ENCODE measurements at places on chromosomes 5 and 9.

- no peak for DNase-seq
Measured at GRCh38 chr9:114518599-114519022, 13.3 kb upstream of the WHRN start.

DNA sequence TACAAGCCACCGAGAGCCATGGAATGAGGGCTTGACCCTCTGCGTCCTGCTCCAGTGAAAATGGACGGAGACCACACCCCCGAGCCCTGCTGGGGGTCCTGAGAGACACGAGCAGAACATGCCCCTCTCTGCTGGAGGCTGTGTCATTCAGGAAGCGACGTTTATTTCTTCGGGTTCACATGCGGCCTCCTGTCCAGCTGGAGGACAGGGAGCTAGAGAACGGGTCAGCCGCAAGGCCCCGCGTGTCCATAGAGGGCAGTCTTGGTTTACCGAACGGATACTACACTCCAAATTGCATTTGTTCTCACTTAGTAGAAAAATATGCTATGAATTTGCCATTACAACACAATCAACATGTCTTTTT, 36.1 kb downstream of the MRPL36 start:
- DNase-seq = no peak

GRCh38 chr9:5442400-5443011, 4.8 kb upstream of the PLGRKT start:
- no peak for DNase-seq

DNA sequence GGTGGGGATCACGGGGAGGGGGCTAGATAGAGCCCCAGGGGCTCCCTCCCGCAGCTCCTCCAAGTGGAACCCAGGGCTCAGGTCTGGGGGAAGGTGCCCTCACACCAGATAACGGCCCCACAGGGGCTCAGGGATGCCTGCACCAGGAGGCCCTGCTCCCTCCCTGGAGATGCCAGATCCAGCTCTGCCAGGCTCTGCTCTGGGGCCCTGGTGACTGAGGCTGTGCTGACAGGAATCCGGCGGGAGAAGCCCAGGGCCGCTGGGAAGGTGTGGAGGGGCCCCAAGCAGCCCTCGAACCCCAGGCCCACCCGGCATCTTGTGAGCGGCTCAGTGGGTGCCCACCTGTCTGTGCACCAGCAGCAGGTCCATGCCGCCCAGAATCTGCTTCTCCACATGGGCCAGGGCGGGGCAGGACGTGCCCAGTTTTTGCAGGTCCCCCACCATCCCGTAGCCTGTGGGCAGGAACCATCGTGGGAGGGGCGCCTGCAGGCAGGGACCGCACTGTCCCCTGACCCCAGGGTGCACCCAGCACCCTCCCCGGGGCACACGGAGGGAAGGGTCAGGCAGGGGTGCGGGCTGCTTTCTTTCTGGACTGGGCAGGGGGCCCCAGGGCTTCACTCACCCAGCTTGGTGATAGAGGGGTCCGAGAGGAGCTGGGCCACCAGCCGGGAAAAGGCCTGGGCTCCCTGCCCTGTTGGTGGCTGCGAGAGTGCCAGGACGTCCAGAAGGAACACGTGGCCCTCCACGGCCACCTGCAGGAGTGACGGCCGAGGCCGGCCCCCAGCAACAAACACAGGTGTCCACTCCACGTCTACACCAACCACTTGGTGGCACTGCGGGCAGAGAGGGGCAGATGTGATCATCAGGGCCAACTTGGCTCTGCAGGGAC, 48.9 kb upstream of the NRARP start:
- DNase-seq = no peak

DNA sequence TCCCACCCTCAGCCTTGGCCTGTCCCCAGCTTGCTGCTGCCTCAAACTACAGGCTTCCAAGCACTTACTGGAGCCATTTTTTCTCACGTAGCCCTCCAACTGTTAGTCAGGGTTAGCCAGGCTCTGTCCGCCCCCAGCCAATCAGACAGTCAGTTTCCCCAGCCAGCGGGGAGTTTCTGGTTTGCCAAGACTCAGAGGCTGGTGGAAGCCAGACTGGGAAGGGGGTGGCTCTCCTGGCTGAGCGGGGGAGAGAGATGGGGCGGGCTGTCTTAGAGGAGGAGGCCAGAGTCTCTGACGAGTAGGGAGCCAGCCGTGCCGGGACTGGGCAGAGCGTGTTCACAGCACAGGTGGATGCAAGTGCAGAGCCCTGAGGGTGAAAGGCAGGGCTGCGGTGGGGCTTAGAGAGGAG, 15.3 kb downstream of the PROP1 start:
- DNase-seq = no peak

- peak; percentile 61 for DNase-seq
Measured at GRCh38 chr9:132877824-132878694, at the start of gene AK8. Gene AK8 (minus strand): TSS chr9:132878284. CDS start chr9:132878255, 29 bp downstream.

GRCh38 chr5:122078116-122079110, at the start of gene LOX:
Gene LOX (minus strand): TSS chr5:122078259. CDS start chr5:122077985, 274 bp downstream.
- DNase-seq = no peak

DNA sequence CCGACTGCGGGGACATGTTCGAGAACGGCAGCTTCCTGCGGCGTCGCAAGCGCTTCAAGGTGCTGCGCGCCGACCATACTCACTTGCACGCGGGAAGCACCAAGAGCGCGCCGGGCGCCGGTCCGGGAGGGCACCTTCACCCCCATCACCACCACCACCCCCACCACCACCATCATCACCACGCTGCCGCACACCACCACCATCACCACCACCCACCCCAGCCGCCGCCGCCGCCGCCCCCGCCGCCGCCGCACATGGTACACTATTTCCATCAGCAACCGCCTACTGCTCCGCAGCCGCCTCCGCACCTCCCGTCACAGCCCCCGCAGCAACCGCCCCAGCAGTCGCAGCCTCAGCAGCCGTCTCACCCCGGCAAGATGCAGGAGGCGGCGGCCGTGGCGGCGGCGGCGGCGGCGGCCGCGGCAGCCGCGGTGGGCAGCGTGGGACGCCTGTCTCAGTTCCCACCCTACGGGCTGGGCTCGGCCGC, 514 bp downstream of the FOXB2 start:
- DNase-seq = no peak

GRCh38 chr9:115018547-115019435, 88.4 kb upstream of the TNFSF8 start:
- DNase-seq = no peak

- DNase-seq = no peak
Measured at GRCh38 chr5:5374009-5374715, 48.3 kb upstream of the ICE1 start.

GRCh38 chr5:12999667-13000066, 944.8 kb downstream of the DNAH5 start:
- DNase-seq = no peak

- no peak for DNase-seq
Measured at GRCh38 chr5:115838885-115839518, 2.4 kb downstream of the ATG12 start.

DNA sequence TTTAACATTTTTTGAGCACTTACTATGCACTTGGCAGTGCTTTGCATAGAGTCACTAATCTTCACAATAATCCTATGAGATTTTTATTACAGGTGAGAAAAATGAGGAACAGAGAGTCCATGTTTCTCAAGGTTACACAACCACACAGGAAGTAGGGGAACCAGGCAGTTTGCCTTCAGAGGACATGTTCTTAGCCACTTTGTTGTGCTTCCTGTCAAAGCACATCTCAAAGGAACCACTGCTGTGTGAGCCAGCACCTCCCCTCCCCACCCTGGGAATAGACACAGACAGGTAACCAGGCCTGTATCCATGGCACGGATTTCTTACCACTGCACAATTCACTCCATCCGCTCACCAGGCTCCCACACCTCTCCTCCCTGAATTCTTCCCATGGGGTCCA, 6.3 kb upstream of the DNAJB5 start:
- no peak for DNase-seq

DNA sequence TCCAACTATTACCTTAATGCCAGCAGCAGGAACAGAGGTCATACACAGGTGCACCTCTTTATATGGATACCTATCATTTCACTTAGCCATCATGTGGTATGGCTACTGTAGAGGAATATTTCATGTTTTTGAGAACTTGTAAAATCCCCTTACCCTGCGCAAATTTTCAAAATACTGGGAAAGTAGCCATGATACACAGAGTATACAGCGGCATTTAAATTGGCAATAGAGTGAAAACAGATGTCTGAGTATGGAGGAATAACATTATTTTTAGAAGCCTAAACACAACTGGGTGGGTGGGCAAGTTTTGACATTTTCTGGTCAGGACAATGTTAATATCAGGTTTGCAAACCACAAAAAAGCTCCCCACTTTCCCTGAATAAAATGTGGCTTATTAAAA, 109.5 kb downstream of the SMIM23 start:
- no peak for DNase-seq

- DNase-seq = no peak
Measured at GRCh38 chr9:14520341-14520740, 172.9 kb downstream of the ZDHHC21 start.

GRCh38 chr5:43171926-43172325, 20.1 kb upstream of the NIM1K start:
- no peak for DNase-seq

DNA sequence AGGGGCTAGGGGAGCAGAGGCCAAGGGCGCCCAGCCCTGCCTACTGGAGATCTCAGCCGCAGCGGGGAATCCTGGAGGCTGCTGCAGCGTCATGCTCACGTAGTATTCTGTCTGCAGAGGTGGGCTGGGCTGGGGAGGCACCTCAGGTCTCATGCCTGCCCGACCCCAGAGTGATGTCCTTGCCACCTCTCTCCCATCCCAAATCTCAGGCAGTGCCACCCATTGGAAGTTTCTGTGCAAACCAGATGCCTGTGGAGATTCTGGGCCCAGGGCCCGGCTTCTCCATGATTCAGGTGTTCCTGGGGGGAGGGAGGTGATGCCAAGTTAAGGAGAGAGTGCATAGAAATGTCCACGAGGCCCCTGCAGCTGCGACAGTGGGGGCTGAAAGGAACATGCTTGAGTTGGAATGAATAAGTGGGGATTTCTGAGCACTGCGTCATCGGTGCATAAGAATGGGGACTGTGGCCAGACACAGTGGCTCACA, 72.0 kb downstream of the ANKRD33B start:
- DNase-seq = no peak

DNA sequence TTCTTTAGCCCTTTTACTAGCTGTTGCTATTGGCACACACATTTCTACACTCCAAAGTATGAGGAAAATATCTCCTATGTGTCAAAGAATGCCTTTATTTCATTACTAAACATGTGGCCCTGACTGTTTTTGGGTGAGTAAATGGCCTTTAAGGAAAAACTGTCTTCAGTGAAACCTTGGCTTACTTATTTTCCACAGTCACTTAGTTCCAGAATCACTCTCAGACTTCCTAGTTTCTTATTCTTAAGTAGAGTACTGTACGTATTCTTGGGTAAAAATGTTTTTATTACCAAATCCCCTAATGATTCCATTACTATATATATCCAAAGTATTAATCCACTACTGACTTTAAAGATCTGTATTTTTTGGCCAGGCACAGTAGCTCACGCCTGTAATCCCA, 27.5 kb downstream of the ERP44 start:
- DNase-seq = no peak

- DNase-seq = no peak
Measured at GRCh38 chr9:89903141-89903475, 298.3 kb downstream of the GADD45G start.

GRCh38 chr9:133102190-133103021, 18.6 kb downstream of the RALGDS start:
- no peak for DNase-seq

DNA sequence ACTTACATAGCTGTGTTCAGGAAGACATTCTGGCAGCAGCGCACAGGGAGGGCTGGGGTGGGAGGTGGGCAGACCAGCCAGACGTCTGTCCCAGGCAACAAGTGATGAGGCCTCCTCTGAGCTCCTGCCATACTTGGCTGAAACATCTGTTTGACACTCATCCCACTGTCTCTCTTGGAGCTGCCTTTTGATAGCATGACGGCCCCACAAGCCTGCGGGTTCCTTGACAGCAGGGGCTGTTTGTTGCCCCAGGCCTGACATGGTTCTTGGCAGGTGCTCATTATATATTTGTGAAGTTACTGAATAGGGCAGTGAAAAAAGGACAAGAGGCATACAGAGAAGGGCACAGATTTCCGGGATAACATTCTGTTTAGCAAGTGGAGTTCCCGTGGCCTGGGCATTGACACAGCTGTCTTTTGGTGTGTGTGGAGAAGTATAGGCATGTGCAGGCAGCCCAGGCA, 22.2 kb upstream of the B4GALT1 start:
- no peak for DNase-seq

GRCh38 chr5:820245-820644, 30.5 kb downstream of the ZDHHC11 start:
- DNase-seq = no peak

- DNase-seq = no peak
Measured at GRCh38 chr9:125435776-125436612, 174.4 kb downstream of the GAPVD1 start.

DNA sequence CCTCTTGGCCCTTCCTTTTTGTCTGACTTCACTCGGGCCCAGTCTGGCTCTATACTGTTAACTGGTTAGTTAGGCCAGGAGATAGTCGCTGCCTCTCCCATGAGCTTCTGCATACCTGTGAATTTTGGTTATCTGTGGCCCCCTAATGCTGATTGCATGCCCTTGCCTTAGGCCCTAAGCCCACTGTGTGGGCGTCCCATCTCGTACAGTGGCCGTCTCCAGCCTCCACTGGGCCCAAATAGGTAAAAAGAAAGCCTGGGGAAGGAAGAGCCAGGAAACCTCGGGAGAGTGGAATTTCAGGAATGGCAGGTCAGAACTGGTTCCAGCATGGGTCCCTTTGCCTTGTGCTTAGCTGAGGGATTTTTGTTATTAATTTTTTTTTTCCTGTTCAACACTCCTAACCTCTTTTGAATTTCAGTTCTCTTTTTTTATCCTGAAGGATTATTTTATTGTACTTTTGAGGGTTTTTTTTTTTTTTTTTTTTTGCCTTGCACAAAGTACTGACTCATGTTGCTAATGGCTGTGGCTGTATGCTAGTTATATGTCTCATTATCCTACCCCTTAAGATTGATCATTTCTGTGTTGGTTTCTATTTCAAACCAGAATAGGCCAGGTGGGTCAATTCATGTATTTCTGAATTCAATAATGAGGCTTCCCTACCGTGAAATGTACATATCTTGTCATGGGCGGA, 3.4 kb downstream of the PRRC2B start:
- DNase-seq = no peak

DNA sequence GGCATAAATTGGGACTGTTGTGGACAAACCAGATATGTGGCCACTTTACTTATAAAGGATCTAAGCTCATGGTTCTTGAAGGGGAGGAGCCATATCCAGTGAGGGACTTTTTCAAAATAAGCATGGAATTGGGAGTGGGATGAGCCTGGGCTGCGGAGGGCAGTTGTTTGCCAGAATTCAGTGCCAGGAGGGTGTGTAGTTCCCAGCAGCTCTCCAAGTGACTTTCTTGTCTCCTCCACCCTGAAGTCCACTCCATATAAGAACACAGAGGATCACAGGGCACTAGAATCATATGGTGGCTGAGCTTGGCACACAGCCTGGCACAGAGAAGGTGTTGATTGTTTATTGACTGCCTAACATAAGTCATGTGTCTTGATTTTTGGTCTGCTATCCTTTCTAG, 121.1 kb downstream of the CAVIN4 start:
- no peak for DNase-seq
